Colonic mucosa (tissue), 4 donors: ENCODE measurements at places on chromosomes 16 and 17. TPM values are rescaled to one million over a fixed set of nuclear protein-coding genes. Genes with fewer than 3 reads are reported as not detected.

- DNase-seq, result no peak
These were observed 741 bp upstream of the TLCD3A start for GRCh38 chr17:731644-732066.

DNA sequence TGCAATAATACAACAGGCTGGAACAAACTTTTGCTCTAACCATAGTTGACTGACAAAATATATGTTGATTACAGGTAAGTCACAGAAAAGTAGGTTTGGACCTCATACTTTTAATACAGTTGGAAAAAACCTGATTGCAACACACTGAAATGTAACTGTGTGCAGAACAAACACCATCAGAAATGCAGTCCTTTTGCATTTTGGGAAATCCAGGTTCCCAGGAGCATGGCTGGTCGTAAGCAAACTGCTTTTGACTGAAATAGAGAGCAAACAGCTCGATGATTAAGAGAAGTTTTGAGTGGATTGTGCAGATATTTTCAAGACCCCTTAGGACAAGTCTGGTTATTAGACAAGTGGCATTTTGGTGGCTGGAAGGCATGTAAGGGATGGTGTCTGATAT, 8.0 kb downstream of the IGF2BP1 start:
- no peak for DNase-seq

SHISA6 gene
- 0.59 TPM for total RNA-seq

GRCh38 chr16:23836404-23837311, 875 bp downstream of the PRKCB start:
- peak; percentile 29 for DNase-seq

DNA sequence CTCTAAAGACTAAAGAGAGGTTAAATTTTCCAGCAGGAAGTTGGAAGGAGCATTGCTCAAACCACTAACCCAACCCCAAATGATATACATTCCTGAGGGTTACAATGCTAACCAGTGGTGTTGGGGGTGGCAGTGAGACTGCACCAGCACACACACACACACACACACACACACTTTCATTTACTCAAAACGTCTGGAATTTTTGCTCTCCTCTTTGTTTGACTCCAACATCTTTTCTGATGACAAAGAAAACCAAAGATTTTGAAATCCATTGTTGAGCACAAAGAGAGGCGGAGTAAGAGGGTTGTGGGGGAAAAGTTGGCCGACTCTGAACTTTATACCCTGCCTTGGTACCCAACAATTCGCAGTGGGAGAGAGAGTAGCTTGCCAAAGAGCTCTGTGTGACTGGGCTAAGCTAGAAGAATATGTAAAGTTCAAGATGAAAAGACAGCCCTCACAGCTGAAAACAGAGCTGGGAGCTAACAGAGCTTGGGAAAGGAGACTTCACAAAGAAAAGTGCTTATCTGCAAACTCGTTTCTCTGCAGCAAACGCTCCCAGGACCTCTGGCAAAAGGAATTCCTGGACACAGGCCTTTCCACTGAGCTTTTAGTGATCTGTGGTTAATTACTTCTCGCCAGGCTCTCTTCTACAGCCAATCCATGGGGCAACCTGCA, 426.0 kb upstream of the CDH11 start:
- DNase-seq, result no peak

C16orf92 gene
- not detected for total RNA-seq

GRCh38 chr17:46822388-46822921, 4.0 kb upstream of the WNT3 start:
- peak; percentile 23 for DNase-seq

DNA sequence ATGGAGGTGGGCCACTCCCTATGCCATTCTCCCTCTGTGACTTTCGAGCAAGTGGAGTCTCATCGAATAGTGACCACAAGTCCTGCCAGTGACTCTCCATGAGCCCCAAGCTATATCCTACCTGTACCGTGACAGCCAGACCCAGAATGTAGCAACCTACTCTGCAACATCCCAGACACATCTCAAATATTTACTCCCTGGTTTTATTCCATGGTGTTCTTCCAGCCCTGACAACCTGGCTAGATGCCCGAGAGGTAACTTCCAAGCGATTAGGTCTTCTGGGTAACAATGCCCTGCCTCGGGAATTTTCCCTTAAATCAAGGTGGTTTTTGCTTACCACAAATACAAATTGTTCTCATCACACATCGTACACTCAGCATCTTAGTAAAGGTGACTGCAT, 211.7 kb downstream of the ZFHX3 start:
- no peak for DNase-seq

P2RX1 gene
- total RNA-seq, result 2.7 TPM

ATP1B2 gene
- 1.4 TPM for total RNA-seq

FOXF1 gene
- total RNA-seq, result 6.3 TPM
